A549 (cell line): ENCODE measurements at places on chromosomes 11 and 22.

DNA sequence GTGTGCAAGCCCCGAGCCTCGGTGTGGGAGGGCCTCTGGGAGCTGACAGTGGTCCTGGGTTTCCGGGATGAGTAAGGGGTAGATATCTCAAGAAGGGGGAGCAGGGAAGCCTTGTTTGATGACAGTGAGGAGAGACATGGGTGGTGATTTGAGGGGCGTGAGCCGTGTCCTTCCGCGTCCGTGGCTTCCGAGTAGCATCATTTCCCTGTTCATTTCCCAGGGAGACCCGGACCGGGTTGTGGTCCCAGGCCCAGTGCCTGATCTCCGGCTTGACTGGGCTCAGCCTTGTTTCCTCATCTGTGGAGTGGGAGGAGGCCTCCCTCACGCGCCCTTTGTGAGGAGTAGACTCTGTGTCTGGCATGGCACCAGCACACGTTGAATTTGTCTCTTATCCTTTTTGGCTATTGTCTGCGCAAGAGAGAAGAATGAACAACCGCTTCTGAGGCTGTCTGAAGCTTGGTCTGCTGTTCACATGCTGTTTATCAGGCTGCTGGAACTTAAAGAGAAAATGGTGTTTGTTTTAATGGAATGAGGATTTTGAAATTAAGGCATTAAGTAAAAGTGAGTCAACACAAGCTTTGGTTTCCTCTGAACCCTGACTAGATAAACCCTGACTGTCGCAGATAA lies 348.5 kb downstream of the TBC1D22A start:
- no peak for DNase-seq

DNA sequence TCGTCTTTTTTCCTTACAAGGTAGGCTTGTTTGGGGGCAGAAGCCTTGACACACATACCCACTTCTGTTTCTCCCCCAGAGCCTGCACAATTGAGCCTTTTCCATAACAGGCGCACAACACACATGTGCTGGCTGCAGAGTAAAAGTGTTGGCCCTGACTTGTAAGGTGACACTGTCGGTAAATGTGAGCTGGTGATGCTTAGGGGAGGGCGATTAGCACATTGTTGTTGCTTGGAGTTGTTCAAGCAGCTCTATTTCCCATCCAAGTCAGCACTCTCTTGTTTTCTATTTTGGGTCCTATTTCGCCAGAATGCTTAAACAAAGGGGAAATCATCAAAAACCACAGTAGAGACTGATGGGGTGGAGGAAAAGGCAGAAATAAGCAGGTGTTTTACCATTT lies 51.9 kb upstream of the PTPRJ start:
- DNase-seq = no peak

GRCh38 chr11:93236741-93237675 lies 39.2 kb upstream of the SLC36A4 start:
- peak; percentile 7 for DNase-seq

GRCh38 chr11:67503119-67504004 lies 1.8 kb downstream of the PITPNM1 start:
- no peak for DNase-seq
